HFFc6 (cell line): ENCODE measurements at places on chromosomes 11 and 22.

- no peak for DNase-seq
Observed at GRCh38 chr11:32033491-32033890, 57.4 kb upstream of the RCN1 start.

- no peak for DNase-seq
Observed at GRCh38 chr22:24473284-24473683, 21.8 kb upstream of the UPB1 start.

- peak; percentile 82 for DNase-seq
Observed at GRCh38 chr11:74636630-74637184, 44.3 kb downstream of the POLD3 start.

GRCh38 chr11:101718402-101718801, 134.6 kb upstream of the TRPC6 start:
- no peak for DNase-seq

DNA sequence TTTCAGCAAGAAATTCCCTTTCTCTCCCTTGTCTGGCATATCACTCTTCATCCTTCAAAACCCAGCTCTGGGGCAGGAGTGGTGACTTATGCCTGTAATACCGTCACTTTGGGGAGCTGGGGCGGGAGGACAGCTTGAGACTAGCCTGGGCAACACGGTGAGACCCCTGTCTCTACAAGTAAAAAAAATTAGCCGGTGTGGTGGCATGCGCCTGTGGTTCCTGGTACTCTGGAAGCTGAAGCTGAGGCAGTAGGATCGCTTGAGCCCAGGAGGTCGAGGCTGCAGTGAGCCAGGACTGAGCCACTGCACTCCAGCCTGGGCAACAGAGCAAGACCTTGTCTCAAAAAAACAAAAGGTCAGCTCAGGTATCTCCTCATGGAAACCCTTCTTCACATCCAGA, 1.4 kb upstream of the RCE1 start:
- no peak for DNase-seq

DNA sequence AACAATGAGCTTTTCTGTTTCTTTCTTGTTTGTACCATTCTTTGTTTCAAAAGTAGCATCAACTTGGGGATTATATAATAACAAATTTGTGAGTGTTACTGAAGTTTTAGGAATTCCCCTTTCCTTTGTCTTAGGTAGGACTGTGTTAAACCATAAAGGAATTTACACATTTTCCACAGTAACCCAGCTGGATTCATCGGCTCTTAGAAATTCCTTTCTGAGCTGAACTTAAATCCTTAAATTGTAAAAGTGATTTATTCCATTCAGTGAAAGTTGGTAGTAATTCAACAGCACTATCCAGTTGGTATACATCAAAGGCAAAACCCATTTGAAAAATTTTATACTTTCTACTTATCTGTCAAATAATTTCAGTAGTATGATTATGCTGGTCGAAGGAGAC, 11.8 kb downstream of the EMSY start:
- no peak for DNase-seq

GRCh38 chr22:48210198-48210580, 1447.7 kb downstream of the TBC1D22A start:
- DNase-seq, result no peak

GRCh38 chr11:115707180-115707905, 203.1 kb upstream of the CADM1 start:
- no peak for DNase-seq

DNA sequence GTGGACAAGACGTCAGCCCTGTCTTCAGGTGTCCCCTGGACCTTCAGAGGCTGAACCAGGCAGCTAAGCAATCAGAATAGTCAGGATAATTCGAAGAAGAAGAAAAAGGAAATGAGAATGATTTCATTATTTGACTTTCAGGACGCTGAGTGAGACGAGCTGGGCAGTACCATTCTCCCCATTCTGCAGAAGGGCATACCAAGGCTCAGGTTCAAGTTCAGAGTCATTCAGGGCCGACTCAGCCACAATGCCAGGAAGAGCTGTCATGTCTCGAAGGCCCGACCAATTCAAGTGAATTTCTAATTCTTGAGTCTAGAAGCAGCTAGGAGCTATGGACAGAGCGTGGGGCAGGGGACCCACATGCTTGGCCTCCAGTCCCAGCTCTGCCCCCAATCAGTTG, 33.8 kb upstream of the CD82 start:
- DNase-seq, result no peak

- no peak for DNase-seq
Observed at GRCh38 chr11:67274768-67275605, 8.7 kb downstream of the GRK2 start.

DNA sequence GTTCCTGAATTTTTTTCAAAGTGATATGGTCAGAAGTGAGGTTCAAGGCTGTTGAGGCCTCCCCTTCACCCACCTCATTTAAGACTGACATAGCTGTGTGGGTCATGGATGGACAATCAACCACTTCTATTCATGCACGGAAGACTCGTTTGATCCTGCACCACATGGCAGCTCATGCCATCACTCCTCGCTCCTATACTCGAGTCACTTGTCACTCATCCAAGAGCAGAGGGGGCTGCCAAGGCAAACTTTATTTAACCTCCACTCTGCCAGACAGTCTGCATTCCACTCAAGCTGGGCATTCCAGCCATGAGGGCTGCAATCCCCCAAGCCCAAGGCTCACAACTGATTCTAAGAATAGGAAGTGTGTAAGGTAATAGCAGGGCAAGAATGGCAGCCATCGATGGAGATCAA, 34.1 kb downstream of the SNX19 start:
- no peak for DNase-seq

DNA sequence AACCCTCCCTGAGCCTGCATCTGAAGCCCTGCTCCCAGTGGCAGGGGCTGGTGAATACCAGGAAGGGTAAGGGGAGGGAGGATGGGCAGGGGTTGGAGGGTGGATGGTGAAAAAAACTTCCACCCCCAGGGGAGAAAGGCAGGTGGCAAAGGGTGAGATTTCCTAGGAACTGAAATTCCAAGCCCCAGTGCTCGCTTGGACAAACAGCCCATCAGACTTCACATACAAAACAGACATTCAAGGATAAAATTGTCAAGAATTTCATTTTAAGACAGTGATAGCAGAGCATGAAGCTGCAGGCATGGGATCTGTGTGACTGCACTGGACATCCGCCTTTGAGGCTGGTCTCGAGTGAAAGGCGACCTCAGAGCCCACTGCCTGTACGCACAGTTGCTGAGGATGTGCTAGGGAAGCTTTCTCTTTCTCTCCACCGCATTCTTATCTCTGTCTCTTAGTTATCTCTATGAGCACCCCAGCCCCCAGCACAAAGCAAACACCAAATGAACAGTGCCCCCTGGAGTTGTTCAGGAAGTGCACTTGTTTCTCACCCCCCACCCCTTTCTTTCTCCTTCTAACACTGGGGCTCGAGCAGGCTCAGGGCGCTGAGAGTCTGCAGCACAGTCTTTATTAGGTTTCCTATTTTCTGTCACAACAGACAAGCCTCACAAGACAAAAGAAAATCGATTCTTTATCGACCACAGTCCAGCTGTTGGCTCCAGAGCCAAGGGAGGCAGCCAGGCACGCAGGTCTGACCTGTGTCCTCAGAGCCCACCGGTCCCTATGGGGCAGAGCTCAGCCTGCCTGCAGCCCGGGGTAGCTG, 237.3 kb upstream of the NCAM1 start:
- no peak for DNase-seq

DNA sequence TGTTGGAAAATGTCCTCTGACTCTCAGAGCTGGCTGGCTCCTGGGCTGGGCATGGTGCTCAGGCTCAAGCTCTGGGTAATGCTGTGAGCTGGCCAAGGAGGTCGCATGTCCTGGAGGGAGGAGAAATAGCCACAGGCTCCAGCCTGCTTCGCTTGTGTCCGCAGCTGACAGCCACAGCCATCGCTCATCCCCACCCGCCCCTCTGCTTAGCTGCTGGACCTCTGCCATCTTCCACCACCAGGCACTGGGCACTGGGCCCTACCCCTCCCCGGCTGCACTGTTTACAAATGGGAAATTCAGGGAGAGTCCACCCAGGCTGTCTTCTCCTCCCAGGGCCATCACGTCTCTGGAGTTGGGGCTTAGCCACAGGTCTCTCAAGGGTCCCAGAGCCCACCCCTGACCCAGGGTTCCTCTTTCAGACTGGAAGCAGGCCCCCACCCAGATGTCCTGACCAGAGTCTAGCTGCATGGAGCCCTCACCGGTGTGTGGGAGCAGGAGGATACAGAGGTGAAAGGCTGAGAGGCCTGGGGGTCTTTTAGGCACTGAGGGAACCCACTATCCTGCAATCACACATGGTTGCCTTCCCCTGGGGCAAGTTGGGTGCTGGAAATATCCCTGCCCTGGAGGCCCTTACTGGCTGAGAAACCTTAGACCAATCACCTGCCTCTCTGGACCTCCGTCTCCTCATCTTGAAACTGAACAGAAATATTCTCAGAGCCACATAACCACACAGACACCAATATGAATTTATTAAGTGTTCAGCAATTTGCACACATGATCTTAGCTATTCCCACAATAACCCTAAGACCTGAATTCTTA, 62.7 kb downstream of the CD82 start:
- peak; percentile 3 for DNase-seq

DNA sequence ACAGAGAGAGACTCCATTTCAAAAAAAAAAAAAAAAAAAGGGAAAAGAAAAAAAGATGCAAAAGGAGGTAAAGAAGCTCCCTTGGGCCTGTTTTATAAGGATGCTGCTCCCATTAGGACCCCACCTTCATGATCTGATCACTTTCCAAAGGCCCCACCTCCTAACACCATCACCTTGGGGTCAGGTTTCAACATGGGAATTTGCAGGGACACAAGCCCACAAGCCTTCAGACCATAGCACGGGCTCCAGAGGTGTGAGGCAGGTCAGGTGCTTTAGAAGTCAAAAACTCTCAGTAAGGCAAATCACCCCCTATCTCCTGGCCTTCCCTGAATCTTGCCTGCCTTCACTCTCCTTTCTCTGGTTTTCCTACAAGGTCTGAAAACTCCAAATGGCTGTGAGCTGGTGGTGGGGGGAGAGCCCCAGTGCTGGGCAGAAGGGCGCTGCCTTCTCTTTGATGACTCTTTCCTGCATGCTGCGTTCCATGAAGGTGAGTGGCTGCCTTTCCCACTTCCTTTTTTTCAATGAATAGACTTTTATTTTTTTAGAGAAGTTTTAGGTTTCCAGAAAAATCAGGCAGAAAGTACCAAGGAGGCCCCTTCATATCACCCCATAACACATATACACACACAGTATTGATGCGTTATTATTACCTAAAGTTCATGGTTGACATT, 13.2 kb downstream of the ASPHD2 start:
- DNase-seq, result no peak

DNA sequence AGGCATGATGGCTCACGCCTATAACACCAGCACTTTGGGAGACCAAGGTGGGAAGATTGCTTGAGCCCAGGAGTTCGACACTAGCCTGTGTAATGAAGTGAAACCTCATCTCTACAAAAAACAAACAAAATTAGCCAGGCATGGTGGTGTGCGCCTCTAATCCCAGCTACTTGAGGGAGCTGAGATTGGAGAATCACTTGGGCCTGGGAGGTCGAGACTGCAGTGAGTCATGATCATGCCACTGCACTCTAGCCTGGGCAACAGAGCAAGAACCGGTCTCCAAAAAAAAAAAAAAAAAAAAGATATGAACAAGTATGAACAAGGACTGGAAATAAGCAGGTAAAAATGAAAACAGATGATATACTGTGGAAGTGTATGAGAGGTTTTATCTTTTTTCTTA, 54.1 kb upstream of the SOX6 start:
- DNase-seq, result no peak

DNA sequence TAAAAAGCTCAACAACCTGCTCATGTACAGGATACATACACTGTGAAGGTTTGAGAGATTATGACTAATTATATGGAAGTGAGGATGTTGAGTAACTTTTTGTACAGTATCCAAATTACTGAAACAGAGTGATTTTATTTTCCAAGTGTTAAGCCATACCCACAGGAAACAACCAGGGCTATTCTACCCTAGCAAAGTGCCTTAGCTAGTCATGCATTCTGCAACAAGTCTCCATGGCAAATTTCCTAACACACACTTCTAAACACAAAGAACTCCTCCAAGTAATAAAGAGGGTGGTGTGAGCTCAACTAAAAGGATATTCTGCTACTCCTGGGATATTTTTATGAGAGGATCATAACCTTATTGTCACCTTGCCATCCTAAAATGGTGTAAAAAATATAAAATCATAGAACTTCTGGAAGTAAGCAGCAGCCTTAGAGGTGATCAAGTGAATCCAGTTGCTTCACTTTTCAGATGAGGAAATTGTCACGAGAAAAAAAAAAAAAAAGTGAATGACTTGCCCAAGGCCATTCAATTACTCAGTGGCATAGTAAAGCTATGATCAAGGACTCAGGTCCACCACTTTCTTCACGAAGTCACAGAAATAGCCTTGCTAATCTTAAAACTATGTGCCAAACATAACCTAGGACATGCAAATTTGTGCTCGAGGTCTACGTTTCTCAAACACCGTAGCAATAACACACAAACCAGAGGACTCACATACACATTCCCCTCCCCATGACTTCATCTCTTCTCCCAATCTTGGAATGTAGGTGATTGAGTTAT, 4.2 kb downstream of the LGR4 start:
- DNase-seq, result peak; percentile 87

DNA sequence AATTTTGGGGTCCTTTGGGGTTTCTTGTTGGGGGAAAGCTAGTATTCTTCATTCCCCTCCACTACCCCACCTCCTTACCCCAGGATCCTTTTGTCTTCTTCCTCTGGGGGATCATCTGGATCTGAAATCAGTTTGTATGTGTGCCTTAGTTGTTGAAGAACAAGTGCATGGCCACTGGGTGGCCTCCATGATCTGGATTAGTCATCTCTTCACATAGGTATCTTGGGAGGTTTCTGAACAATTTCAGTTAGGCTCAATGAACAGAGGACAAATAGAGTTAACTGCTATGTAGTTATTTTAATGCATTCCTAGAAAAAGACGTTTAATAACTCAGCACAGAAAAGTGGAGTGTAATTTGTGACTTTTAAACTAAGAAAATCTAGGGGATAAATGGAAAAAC, 7.1 kb upstream of the VWA5A start:
- DNase-seq, result no peak

DNA sequence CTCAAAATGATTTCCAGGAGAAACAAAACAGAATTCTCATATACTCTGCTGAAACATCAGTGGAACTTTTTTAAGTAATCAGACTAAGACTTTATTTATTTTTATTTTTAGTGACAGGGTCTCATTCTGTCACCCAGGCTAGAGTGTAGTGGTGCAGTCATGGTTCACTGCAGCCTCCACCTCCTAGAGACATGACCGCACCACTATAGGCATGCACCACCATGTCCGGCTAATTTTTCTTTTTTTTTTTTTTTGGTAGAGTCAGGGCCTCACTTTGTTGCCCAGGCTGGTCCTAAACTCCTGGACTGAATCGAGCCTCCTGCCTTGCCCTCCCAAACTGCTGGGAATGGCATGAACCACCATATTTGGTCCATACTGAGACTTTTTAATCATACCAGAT, 42.9 kb downstream of the PRDM10 start:
- DNase-seq, result no peak
